ENCODE measurements at places on chromosomes 5 and 9.

- DNase-seq = no peak
These were observed 624 bp downstream of the FBXW11 start for GRCh38 chr5:172005708-172006320.

DNA sequence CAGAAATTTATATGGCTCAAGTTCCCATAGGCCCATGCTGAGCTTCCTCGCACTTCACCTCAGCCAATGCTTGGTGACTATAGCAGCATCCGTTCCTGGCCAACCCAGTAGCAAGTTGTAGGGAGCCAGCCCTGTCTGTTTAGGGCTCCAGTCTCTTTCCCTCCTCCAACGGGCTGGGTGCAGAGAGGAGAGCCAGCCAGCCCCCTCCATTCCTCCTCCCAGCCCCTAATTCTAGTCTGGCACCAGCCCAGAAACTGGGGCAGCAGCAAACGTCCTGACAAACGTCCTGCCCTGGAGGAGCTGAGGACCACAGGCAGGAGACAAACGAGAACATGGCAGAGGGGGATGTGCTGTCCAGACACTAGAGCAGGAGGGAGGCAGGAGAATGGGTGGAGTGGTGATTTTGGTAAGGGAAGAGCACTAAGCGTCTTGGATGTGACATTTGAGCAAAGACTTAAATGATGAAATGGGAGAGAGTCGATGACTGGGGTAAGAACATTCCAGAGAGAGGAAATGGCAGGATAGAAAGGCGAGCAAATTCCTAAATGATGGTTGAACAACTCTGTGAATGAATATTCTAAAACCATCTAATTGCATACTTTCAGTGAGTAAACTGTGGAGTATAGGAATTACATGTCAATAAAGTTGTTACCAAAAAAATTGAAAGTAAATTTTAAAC, 222.5 kb upstream of the DAPK1 start:
- DNase-seq = no peak

GRCh38 chr9:90629991-90630390, 12.6 kb downstream of the DIRAS2 start:
- DNase-seq = no peak

DNA sequence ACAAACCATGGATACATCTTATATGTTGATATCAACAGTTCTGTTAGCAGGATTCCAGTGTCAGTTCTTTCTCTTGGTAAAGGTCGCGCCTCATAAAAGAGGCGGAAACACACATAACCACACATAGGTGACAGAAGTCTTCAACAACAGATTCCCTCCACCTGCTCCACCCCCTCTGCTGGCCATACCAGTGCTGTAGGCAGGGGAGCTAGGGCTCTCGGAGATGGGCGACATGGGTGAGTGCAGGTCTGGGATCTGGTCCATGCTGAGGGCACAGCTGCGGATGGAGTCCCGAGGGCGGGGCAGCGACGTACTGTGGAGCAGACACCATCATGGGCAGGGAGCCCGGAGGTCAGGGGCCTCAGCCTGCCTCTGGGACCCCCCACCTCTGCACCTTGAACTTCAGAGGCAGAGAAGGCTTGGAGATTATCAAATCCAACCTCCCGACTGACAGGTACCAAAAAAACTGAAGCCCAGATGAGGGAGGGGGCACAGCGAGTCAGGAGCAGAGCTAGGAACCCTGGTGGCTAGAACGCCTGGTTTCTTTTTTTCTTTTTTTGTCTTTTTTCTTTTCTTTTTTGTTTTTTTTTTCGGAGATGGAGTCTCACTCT, 12.0 kb upstream of the TOR2A start:
- DNase-seq = no peak

- no peak for DNase-seq
These were observed 87.4 kb downstream of the CYLC2 start for GRCh38 chr9:103082494-103082893.

DNA sequence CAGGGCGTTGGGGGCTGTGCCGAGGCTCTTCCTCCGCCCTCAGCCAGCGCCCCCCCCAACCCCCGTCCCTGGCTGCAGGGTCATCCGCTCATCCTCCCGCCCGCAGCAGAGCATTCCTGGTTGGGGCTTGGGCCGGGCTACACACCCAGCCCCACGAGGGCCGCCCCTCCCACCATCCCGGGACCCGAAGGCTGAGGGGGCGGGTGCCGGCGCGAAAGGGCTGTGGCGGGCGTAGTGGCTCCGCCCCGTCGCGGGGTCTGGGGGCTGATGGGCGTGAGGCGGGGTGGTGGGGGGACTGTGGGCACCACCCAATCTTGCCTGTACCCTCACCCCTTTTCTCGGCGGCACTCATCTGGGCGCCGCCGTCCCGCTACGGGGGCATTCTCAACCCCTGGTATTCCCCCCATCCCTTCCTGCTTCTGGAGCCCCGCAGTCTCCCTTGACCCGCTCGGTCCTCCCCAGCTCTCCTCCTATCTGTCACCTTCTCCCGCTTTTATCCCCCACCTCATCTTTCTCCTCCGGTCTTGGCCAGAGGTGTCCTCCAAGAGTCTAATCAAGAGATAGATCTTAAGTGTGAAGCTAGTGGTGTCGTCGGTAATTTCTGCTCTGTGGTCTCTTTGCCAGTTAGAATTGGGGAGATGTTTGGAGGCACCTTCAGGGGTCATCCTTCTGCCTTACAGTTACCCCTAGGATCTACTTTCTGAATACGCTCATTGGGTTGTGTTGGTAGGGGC, 1.6 kb downstream of the FER start:
- DNase-seq = no peak

Data from AML-193 (cell line).